ENCODE measurements at places on chromosomes 1 and 21.

GRCh38 chr1:225514671-225515081, 86.8 kb upstream of the LBR start:
- no peak overlapping the region for H3K27ac ChIP-seq
- H3K4me3 ChIP-seq, result no peak overlapping the region
- peaks cover 60% of the 10 kb centered on the region for H3K4me1 ChIP-seq
- H3K27me3 ChIP-seq, result no peaks in the 10 kb centered on the region
- H3K36me3 ChIP-seq, result peaks cover 5% of the 10 kb centered on the region

DNA sequence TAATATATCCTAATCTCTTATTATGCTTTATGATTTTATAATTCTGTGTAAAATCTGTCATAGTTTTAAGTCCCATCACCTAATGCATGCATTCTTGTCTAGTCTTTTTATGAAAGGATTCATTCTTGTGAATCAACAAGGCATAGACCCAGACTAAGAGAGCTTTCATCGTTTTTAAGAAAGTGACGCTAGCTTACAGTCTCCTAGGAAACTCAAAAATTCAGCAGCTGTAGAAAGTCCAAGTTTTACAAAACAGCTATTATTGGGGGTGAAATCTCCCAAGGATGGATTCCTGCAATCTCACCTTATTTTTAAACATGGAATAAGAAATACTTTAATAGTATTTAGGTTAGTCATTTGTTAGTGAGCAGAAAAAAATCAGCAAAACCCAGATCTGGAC, 104.7 kb downstream of the NCAM2 start:
- no peak overlapping the region for H3K27ac ChIP-seq
- no peak for DNase-seq
- peaks cover 10% of the 10 kb centered on the region for H3K4me1 ChIP-seq

DNA sequence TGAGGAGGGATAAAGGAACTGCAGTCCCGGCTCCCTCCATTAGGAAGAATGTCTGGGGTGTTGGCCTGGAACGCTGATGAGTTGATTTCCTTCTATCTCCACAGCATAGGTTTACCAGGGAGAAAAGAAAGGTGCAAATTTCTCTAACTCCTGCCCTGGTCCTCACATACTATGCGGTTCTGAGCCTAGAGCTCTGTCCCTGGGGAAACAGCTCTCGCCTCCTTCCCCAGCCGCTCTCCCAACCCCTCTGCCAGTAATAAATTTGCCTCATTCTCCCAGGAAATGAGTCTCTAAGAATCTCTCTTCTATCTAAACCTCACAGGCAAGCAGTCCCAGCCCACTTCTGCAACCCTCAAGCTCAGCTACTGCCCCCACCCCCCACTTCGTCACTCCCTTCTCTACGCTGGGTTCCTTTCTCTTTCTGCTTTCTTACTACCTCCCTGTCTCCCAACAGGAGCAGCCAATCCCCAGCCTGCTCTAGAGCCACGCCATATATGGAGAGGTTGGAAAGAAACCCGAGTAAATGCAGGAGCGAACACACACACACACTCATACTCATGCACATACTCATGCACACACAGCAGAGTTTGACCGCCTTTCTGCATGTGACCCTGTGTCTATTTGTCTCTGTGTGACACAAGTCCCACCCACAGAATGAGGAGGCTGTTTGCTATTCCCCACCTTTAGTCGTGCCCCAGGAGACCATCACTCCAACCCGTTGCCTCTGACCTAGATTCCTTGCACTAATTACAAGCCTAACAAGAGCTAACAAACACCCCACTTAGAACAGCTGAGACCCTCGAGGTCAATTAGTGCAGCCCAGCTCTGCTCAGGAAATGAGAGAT, 13.4 kb downstream of the PLEKHO1 start:
- peak; percentile 97 for DNase-seq
- H3K4me1 ChIP-seq, result peaks cover 26% of the 10 kb centered on the region
- H3K27me3 ChIP-seq, result no peaks in the 10 kb centered on the region
- H3K4me3 ChIP-seq, result peak overlapping the region; percentile 55

DNA sequence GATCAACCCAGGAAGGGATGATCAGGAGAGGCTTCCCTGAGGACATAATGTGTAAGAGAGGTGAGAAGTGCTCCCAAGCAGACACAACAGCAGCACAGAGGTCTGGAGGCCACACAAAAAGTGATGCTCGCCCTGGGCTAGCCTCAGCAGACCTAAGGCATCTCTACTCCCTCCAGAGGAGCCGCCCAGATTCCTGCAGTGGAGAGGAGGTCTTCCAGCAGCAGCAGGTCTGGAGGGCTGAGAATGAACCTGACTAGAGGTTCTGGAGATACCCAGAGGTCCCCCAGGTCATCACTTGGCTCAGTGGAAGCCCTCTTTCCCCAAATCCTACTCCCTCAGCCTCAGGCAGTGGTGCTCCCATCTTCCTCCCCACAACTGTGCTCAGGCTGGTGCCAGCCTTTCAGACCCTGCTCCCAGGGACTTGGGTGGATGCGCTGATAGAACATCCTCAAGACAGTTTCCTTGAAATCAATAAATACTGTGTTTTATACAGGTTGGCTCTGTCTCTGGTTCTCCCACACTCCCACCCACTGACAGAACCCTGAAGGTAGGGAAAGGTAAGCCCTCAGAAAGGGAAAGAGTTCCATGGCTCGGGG, 5.0 kb downstream of the GJB3 start:
- no peak overlapping the region for H3K4me3 ChIP-seq
- peaks cover 20% of the 10 kb centered on the region for H3K27me3 ChIP-seq

GRCh38 chr1:52534928-52535764, 17.7 kb downstream of the TUT4 start:
- no peaks in the 10 kb centered on the region for H3K4me1 ChIP-seq
- no peak overlapping the region for H3K4me3 ChIP-seq
- DNase-seq, result no peak
- H3K36me3 ChIP-seq, result no peaks in the 10 kb centered on the region
- no peaks in the 10 kb centered on the region for H3K27me3 ChIP-seq
- no peak overlapping the region for H3K27ac ChIP-seq

DNA sequence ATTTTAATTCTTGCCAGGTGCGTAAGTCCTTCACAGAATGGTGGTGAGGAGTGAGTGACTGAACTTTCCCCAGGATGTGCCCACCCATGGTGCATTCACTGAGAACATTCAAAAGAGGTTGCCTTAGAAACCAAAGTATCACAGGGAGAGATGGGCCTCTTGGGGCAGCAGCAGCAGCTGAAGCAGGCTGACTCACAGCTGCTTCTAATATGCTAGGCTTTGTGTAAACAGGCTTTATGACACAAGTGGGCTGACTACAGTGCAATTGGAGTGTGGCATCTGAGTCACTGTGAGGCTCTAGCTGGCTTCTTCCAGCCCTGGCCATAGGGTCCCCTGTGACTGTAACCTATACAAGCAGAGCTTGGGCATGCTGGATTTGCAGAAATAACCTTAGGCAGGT, 12.6 kb downstream of the PIGP start:
- peaks cover 29% of the 10 kb centered on the region for H3K4me1 ChIP-seq
- no peaks in the 10 kb centered on the region for H3K27me3 ChIP-seq
- no peak overlapping the region for H3K4me3 ChIP-seq
- H3K36me3 ChIP-seq, result no peaks in the 10 kb centered on the region
- H3K27ac ChIP-seq, result no peak overlapping the region

DNA sequence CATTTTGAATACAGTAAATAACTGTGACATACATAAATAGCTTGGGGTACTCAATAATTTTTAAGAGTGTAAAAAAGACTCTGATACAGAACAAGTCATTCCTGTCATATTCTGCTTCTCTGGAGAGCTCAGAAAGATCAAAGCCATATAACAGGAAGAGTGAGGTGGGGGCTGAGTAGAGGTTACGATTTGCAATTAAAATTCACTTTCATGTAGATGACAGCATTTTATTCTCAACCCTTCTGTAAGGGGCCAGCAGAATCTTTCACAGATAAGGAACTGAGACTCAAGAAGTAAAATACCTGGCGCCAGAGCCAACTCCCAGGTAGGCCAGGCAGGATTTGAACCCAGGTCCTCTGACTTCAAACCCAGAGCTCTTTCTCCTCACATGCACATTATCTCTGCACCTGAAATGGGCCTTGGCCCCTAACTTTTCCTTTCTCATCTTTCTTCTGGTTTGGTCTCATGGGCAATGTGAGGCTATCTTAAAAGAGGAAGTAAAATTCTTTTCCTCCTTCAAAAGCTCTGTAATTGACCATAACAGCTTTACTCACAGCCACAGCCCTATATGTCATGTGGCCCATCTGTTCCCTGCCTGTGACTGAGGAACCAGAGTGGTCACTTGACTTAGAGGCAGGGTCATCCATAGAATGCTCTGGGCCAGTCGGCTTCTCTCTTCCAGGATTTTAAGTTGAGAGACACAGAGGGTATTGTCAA, 80.9 kb upstream of the SYT6 start:
- no peak for DNase-seq
- no peak overlapping the region for H3K27ac ChIP-seq
- no peaks in the 10 kb centered on the region for H3K27me3 ChIP-seq
- H3K4me3 ChIP-seq, result no peak overlapping the region
- H3K36me3 ChIP-seq, result no peaks in the 10 kb centered on the region

- DNase-seq, result no peak
- no peak overlapping the region for H3K4me3 ChIP-seq
- no peaks in the 10 kb centered on the region for H3K36me3 ChIP-seq
- H3K27ac ChIP-seq, result no peak overlapping the region
- H3K27me3 ChIP-seq, result no peaks in the 10 kb centered on the region
- peaks cover 8% of the 10 kb centered on the region for H3K4me1 ChIP-seq
These were observed 81.1 kb upstream of the SPATA6 start for GRCh38 chr1:48552903-48553606.

GRCh38 chr21:38223893-38224540, 32.8 kb upstream of the KCNJ15 start:
- no peaks in the 10 kb centered on the region for H3K27me3 ChIP-seq
- no peak overlapping the region for H3K4me3 ChIP-seq
- peaks cover 16% of the 10 kb centered on the region for H3K36me3 ChIP-seq
- no peak overlapping the region for H3K27ac ChIP-seq
- peak; percentile 60 for DNase-seq
- H3K4me1 ChIP-seq, result no peaks in the 10 kb centered on the region

GRCh38 chr1:3369446-3370076, 84.9 kb upstream of the ARHGEF16 start:
- peaks cover 4% of the 10 kb centered on the region for H3K4me1 ChIP-seq
- H3K27ac ChIP-seq, result no peak overlapping the region
- DNase-seq, result no peak
- no peaks in the 10 kb centered on the region for H3K36me3 ChIP-seq
- no peak overlapping the region for H3K4me3 ChIP-seq

GRCh38 chr1:246306415-246307037, 200.6 kb downstream of the SMYD3 start:
- peak; percentile 20 for DNase-seq
- peaks cover 5% of the 10 kb centered on the region for H3K4me1 ChIP-seq
- H3K4me3 ChIP-seq, result no peak overlapping the region
- H3K27me3 ChIP-seq, result no peaks in the 10 kb centered on the region
- no peak overlapping the region for H3K27ac ChIP-seq
